ENCODE measurements at places on chromosomes 7 and 10.

GRCh38 chr10:107984581-107984980 is 820.1 kb upstream of the SORCS1 start:
- DNase-seq: no peak

- no peak for DNase-seq
These were observed 1191.1 kb downstream of the SORCS1 start for GRCh38 chr10:105973360-105973759.

DNA sequence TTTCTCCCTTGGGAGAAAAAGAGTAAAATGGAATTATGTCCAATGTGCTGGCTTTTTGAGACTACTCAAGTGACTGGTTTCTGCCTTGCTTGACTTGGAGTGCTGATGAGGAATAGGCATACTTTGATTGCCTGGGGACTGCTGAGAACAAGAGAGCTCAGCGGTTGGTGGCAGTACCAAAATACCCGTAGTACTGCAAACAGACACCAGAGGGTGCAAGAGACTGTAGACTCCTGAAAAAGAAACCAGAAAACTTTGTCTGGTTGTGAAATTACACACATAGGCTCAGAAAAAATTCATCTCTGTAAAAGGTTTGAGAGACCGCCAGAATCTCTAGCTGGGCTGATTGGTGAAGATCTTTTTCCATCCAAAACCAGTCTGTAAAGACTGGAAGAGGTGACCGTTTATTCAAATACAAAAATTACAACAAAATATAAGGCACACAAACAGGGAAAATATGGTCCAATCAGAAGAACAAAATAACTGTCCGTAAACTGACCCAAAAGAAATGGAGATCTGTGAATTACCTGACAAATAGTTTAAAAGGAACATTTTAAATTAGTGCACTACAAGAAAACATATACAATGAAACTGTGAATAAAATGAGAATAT is 18.5 kb downstream of the BICC1 start:
- no peak for DNase-seq

DNA sequence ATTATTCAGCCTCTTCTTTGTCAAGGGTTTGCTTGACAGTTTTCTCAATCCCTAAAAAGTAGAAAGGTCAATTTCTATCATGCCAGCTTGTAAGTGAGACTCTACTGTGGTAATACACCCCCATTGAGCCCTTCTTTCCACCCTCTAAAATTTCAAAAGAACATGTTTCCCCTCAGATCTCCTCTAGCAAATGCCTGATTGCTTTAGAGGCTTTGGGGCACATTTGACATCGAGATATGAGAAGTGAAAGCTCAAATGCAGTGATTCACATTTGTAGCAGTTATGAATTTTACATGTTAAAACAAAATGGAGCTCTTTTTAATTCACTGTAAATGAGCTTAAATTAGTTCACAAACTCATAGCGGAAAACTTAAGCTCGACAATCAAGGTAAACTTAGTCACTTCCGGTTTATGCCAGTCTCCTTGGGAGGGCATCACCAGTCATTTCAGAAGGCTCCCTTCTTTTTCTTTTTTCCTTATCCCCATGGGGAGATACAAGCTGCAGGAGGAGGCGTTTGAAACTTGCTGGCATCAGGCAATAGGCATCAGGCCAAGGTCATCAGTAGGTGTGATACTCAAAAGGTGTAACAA is 55.3 kb upstream of the ADO start:
- no peak for DNase-seq

- no peak for DNase-seq
These were observed 59.5 kb upstream of the CAV2 start for GRCh38 chr7:116439841-116440549.

GRCh38 chr7:156174428-156174827 is 362.2 kb upstream of the SHH start:
- DNase-seq: no peak

- DNase-seq: no peak
These were observed 37.2 kb upstream of the ZNF488 start for GRCh38 chr10:47421057-47421952.

GRCh38 chr7:50646069-50646468 is 80.9 kb upstream of the DDC start:
- no peak for DNase-seq

- DNase-seq: no peak
These were observed 24.4 kb upstream of the RBM20 start for GRCh38 chr10:110619514-110620397.

- DNase-seq: no peak
These were observed 539.3 kb upstream of the TEX47 start for GRCh38 chr7:89334797-89335196.

- DNase-seq: no peak
These were observed 25.2 kb downstream of the ASZ1 start for GRCh38 chr7:117402109-117402508.

- DNase-seq: peak; percentile 64
These were observed 2.8 kb upstream of the CDH23 start for GRCh38 chr10:71393841-71394475.

Data from suprapubic skin (tissue), 4 donors.